ENCODE measurements at places on chromosomes 4 and X.
A peak's percentile ranks its signal among the peaks of the same experiment; 100 is the strongest.

GRCh38 chrX:40082447-40083119 lies 15.2 kb downstream of the BCOR start:
- no peak for DNase-seq

- no peak for DNase-seq
These were observed 30.4 kb downstream of the TBC1D14 start for GRCh38 chr4:6939761-6940743.

DNA sequence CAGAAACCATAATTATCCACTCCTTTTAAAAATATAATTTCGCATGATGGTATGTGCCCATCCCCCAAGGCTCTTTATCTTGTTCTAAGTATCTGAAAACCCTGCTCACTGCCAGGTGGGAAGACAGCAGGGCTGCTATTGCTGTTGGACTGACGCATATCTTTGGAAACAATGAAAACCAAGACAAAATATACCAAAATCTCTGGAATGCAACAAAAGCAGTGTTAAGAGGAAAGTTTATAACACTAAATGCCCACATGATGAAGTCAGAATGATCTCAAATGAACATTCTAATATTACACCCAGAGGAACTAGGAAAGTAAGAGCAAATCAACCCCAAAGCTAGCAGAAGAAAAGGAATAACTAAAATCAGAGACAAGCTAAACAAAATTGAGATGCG lies 162.0 kb downstream of the FAM47B start:
- DNase-seq, result no peak

- no peak for DNase-seq
These were observed 919.2 kb downstream of the STIM2 start for GRCh38 chr4:27779827-27780226.

GRCh38 chr4:100188829-100189228 lies 1.4 kb downstream of the DDIT4L start:
- no peak for DNase-seq

GRCh38 chr4:112168719-112169500 lies 23.7 kb downstream of the FAM241A start:
- no peak for DNase-seq

DNA sequence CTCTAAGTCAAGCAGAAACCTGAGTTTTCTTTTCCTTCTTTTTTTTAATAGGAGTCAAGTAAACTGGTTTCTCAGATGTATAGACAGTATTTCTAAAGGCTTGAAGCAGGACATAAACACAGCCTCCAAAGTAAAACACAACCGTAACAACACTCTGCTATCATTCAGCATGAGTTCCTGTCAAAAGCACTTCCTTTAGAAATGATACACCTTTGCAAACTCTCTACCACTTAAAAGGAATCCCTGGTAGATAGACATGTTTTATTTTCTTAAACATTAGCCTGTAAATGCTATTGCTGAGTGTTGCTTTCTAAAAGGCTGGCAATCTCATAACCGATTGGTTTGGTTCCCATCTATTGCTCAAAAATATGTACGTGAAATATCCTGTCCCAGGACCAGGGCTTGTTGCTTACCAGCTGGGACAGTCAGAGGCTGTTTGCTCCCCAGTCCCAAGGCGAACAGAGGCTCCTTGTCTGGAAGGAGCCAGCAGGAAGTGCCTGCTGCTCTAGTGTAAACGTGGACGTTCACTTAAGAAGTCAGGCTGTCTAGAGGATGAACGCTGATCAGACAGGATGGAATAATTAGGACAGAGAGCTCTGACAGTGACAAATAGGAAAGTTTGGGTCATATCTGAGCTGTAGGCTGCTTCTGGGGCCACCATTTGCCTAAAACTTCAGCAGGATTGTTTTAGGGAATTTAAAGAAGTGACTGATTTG lies 173.9 kb upstream of the KLF3 start:
- no peak for DNase-seq

DNA sequence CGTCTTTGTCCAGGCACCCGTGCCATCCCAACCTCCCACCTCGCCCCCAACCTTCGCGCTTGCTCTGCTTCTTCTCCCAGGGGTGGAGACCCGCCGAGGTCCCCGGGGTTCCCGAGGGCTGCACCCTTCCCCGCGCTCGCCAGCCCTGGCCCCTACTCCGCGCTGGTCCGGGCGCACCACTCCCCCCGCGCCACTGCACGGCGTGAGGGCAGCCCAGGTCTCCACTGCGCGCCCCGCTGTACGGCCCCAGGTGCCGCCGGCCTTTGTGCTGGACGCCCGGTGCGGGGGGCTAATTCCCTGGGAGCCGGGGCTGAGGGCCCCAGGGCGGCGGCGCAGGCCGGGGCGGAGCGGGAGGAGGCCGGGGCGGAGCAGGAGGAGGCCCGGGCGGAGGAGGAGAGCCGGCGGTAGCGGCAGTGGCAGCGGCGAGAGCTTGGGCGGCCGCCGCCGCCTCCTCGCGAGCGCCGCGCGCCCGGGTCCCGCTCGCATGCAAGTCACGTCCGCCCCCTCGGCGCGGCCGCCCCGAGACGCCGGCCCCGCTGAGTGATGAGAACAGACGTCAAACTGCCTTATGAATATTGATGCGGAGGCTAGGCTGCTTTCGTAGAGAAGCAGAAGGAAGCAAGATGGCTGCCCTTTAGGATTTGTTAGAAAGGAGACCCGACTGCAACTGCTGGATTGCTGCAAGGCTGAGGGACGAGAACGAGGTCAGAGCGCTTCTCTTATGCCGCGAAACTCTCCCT lies at the start of gene TET2:
TSS of gene TET2 (plus strand) at position 601 of the 740 bp plus-strand sequence. CDS start 87,067 bp downstream, outside the sequence.
- peak; percentile 28 for DNase-seq

- no peak for DNase-seq
These were observed 13.3 kb upstream of the SCD5 start for GRCh38 chr4:82811838-82812341.

- no peak for DNase-seq
These were observed 37.7 kb upstream of the MAGEB18 start for GRCh38 chrX:26100421-26100920.

DNA sequence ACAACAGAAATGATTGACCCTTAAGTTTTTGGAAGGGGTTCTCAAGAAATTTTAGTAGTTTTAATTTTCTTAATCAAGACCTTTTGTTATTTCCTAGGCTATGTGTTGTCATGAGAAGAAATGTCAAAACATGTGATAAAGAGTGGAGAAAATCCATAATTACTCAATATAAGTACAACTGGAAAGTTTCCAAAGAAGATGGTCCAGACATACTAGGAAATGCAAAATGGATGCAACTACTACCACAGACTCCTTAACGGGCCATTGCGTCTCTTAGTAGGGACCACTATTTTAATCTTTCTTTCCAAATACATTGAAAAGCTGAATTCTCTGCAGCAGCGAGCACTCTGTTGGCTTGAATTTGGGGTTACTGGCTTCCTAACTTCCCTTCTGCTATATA lies 148.8 kb downstream of the NWD2 start:
- no peak for DNase-seq

DNA sequence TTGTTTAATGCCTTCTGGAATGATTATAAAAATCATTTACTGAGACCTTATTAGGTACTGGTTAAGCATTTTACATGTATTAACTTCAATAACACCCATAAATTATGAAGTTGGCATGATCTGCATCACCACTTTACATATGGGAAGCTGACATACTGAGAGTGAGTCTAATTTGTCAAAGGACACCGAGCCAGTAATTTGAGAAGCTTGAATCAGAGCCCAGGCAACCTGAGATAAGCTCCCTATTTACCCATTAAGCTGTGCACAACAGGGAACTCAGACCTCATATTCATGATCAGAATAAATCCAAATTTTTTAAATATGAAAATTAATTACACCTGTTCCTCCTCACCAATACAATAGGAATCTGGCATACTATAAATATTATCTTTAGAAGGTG lies 247.9 kb upstream of the EPHA5 start:
- no peak for DNase-seq

DNA sequence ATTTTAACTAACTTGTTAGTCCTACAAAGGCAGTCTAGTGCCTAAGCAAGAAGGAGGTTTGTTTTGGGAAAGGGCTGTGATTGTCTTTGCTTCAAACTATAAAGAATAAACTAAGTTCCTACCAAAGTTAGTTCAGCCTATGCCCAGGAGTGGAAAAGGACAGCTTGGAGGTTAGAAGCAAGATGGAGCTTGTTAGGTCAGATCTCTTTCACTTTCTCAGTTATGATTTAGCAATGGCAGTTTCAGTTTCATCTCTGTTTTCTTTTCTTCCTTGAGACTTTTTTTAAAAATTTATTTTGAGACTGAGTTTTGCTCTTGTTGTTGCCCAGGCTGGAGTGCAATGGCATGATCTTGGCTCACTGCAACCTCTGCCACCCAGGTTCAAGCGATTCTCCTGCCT lies 82.9 kb upstream of the NLGN4X start:
- no peak for DNase-seq

GRCh38 chr4:48134081-48134480 lies at the start of gene TXK:
Gene TXK (minus strand): TSS chr4:48134250. CDS start chr4:48134170, 80 bp downstream.
- no peak for DNase-seq

GRCh38 chr4:79181190-79181589 lies 144.7 kb downstream of the NAA11 start:
- DNase-seq, result no peak

GRCh38 chr4:52019936-52020657 lies at the start of gene LRRC66:
Gene LRRC66 (minus strand): TSS chr4:52020363. CDS start chr4:52017613, 2,750 bp downstream.
- no peak for DNase-seq

- DNase-seq, result no peak
These were observed 8.6 kb downstream of the SRD5A3 start for GRCh38 chr4:55354648-55355047.

- DNase-seq, result no peak
These were observed 16.2 kb downstream of the PRKX start for GRCh38 chrX:3697220-3697684.

- no peak for DNase-seq
These were observed 16.6 kb downstream of the GPKOW start for GRCh38 chrX:49106930-49107329.

DNA sequence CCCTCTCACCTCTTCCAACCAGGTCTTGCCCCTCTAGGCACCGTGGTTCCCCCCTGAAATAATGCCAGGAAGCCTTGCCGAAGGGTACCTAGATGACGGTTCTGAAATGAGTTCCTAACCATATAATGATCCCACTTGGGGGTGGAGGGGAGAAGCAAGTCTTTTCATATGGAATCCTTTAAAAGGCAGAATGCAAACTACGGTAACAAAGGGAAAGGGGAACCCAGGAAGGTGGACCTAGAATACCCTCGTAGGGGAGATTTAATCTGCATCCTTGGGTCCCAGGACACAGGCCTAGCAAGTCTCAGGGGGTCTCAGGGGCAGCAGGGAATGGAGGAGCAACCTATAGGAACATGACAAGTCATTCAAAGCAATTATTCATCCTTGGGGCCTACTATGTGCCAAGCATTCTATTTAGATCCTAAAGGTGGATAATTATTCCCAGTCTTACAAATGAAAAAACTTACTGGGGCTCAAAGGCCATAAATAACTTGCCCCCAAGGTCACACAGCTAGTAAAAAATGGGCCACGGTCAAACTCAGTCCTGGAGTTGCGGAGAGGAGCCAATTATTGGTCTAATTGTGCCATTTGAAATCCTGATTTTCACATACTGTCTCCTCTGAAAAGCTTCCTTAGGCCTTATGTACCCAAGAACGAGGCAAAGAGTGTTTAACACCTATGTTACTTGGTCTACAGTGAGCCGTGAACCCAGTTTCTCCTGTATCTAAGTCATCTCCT lies 8.8 kb downstream of the BCOR start:
- DNase-seq, result no peak

Measured in stimulated activated CD8-positive, alpha-beta memory T cell treated with anti-CD3 and anti-CD28 coated beads, Interleukin-4, amount 100 ng/mL, for 1 hour (primary cell).